ENCODE measurements at places on chromosomes 5 and 9.

DNA sequence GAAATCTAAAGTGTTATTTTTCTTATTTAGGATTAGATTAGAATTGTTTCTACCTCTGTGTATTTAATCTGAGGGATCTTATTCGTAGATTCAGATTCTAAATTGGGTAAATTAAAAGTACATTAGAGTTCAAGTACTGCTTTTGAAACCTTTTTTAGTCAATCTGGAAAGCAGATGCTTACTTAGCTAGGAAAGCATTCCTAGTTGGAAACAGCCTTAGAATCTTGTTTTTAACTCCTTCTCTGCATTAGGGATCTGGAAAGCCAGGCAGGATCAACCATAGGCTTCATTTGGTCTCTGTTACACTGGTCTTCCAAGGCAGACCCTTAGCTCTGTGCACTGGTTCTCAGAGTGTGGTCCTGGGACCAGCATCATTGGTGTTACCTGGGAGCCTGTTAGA, 247.4 kb downstream of the NR3C1 start:
- no peak for DNase-seq

GRCh38 chr5:178120607-178121357, 7.5 kb downstream of the N4BP3 start:
- DNase-seq: peak; percentile 83

DNA sequence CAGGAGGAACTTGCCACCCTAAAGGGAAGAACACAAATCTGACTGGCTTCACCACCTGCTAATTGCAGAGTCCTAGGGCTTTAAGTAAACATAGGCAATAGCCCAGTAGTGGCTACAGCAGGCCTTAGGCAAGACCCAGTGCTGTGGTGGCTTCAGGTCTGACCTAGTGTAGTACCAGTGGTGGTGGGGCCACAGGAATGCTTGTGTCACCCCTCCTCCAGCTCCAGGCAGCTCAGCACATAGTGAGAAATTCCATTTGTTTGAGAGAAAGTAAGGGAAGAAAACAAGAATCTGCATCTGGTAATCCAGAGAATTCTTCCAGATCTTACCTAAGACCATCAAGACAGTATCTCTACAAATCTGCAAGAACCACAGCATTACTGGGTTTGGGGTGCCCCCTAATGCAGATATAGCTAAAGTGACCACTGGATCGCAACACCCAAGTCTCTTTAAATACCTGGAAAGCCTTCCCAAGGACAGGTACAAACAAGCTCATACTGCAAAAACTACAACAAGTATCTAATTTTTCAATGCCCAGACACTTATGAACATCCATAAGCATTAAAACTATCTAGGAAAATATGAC, 102.6 kb upstream of the TRPM3 start:
- DNase-seq: no peak

DNA sequence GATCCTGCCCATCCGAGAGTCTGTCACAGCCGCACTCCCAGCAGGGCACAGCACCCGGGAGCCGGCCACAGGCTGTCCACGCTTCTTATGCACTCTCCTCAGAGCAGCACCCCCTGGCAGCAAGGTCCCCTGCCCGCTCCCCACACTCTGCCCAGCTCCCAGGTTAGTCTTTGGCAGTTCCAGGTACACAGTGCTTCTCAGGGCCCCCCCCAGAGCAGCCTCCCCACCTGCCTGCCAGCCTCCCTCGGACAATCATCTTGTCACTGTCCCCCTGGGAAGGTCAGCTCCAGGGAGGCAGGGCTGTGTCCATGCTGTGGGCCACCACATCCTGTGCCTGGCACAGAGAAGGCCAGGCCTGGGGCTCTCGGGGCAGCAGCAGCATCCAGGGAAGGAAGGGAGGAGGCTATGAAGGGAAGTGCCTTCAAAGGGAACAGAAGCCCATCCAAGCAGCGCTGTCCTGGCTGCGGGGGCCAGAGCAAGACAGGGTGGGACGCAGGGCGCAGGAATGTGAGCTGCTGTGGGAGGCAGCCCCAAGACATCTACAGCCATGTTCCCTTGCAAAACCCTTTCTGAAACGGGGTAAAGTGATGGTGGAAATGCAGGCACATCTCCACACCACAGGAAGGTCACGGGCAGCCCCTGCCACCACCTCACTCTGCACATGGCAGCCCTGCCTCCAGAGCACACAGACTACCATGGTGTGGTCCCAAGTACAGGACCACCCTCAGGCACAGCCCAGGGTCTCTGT, 68.6 kb upstream of the ADAMTS2 start:
- DNase-seq: no peak

GRCh38 chr5:169583424-169584220, at the start of gene SPDL1:
TSS of gene SPDL1 (plus strand) at chr5:169583773. CDS start at chr5:169588417, 4,644 bp downstream.
- peak; percentile 91 for DNase-seq

GRCh38 chr9:33249087-33249658, 9.2 kb downstream of the SPINK4 start:
- DNase-seq: no peak

DNA sequence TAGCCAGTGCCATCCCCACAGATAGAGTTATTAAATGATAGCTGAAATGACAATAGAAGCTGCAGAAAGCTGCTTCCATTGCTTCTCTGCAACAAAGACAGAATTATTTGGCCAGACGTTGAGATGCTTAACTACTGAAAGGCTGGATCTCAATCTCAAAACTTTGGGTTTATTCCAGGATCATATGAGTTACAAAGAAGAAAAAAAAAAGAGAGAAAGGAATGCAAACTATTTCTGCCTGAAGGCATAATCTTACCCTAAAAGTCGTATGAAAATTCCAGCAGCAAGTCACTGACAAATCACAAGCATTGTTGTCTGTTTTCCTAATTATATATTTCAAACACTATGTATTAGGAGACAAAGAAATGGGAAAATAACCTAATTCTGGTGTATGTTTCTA, 12.8 kb upstream of the TYRP1 start:
- no peak for DNase-seq

GRCh38 chr5:58885260-58885659, 302.4 kb downstream of the RAB3C start:
- DNase-seq: no peak

GRCh38 chr9:15965246-15965745, 412.5 kb downstream of the CCDC171 start:
- no peak for DNase-seq

DNA sequence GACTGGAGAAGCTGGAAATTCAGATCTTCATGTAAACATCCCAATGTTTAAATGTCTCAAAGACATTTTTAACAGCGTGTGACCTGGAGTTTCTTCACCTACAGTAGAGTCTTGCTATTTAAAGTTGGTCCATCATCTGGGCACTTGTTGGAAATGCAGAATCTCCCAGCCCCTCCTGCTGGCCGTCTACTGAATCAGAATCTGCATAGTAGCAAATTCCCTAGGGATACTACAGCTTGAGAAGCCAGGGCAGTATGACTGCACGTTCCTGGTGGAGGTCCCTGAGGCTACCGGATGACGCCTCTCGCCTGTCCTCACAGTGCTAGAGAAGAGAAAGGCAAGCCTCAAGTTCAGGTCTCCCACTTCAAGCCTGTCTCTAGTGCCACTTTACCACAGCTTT, 15.7 kb downstream of the SAP30L start:
- DNase-seq: no peak

- no peak for DNase-seq
Observed at GRCh38 chr9:101578378-101578777, 16.4 kb downstream of the PPP3R2 start.

GRCh38 chr9:105496826-105497225, 49.0 kb downstream of the FSD1L start:
- DNase-seq: no peak

DNA sequence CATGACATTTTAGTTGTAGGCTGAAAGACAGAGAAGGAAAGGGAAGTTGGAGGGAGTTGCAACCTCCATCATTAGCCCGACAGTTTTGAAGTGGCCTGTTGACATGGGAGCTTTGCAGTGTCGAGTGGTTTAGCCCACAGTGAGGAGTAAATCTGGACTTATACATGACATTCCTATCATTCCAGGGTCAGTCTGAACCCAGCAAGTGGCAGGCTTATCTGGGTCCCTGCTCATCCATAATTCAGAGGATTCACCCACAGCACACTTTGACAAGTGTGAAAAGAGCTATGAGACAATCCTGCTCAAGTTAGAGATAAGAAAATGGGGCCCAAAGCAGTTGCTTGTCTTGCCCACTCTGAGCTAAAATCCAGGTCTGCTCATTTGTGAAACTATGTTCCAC, 8.4 kb upstream of the TNC start:
- no peak for DNase-seq

- no peak for DNase-seq
Observed at GRCh38 chr9:88072831-88073375, 65.4 kb downstream of the SPATA31C2 start.

DNA sequence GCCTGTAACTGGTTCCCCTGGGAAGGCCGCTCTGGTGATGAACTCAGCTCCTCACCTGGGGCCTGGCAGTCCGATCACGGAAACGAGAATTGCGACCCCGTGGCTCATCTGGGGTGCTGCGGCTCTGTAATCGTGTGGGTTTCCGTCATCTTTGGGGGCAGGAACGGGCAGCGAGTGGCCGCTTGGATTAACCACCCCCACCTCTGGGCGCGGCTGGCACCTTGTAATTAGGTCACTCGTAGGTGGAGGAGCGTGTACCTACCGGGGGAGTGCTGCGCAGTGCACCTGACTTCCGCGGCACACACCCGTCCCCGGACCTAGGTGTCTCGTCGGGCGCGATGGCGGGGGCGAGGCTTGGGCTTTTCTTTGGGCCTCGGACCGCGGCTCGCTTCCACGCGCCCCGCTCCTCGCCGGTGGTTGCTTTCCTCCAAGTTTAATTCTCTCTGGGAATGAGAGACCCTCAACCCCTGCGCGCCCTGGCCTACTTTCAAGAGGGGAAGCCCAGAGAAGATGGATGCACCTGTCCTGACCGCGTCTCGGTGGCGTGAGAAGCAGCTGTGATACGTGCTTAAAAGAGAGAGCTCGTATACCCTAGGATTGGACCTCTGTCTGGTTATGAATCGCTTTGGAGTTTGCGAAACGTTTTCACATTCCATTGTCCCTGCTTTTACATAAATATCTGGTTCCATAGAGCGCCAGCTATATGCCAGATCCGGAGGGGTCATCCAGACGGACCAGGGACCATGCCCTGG, 744 bp upstream of the PPP2CA start:
- DNase-seq: no peak

DNA sequence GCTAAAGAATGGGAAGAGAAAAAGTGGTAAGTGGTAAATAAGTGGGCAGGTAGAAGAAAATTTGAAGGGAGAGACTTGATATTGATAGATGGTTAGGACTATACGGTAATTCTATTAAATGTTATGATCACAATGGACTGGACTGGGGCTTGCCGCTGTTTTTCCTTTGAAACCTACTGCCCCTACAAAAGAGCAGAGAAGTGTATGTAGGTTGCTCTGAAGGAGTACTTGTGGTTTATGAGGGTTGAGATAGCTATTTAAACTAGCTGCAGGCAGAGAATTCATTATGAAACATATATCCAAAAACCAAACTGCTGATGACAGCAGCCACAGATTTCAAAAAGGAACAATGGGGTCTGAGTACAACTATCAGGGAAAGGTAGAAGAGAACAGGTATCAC, 16.8 kb upstream of the HK3 start:
- peak; percentile 90 for DNase-seq

Data from NCI-H2029 treated with DMSO at 0.1 percent for 48 hours (cell line).